Parietal lobe (tissue), 2 donors: ENCODE measurements at places on chromosomes 6 and 20. TPM values are rescaled to one million over a fixed set of nuclear protein-coding genes. Genes with fewer than 3 reads are reported as not detected.

Gene CFAP61
- total RNA-seq: 3.1 TPM

Gene STMND1
- total RNA-seq: not detected

Gene RBM24
- total RNA-seq: 28.8 TPM

Gene RBPJL
- total RNA-seq: not detected

Gene ASIP
- not detected for total RNA-seq

Gene FNDC11
- total RNA-seq: 4.1 TPM

Gene UNC5CL
- total RNA-seq: 0.63 TPM

Gene SNAP91
- 135 TPM for total RNA-seq

Gene CDH22
- total RNA-seq: 1.6 TPM

Gene ZNF165
- total RNA-seq: 0.94 TPM

Gene LY6G5C
- 5.6 TPM for total RNA-seq

Gene PKIG
- total RNA-seq: 23.2 TPM

Gene PLA2G7
- total RNA-seq: 1.9 TPM

Gene INSM1
- total RNA-seq: 20.3 TPM

Gene KHDC1
- total RNA-seq: 5.6 TPM

Gene HLA-DRB5
- total RNA-seq: not detected

Gene MYT1
- total RNA-seq: 22.5 TPM

Gene KCNS1
- total RNA-seq: 1.6 TPM

Gene KCNQ2
- 250 TPM for total RNA-seq
